Progenitor cell of endocrine pancreas (in vitro differentiated cells): ENCODE measurements at places on chromosomes 2 and 18. TPM values are rescaled to one million over a fixed set of nuclear protein-coding genes. Genes with fewer than 3 reads are reported as not detected.

ADRA2B gene
- 0.69 and 0.91 TPM in 2 replicates for total RNA-seq

KLHL30 gene
- total RNA-seq, result 0.07 and 0.13 TPM in 2 replicates

KCNJ3 gene
- total RNA-seq, result 9.6 TPM in 2 replicates

PRPF40A gene
- total RNA-seq, result 132 and 142 TPM in 2 replicates

GKN2 gene
- total RNA-seq, result not detected in 2 replicates

DNA sequence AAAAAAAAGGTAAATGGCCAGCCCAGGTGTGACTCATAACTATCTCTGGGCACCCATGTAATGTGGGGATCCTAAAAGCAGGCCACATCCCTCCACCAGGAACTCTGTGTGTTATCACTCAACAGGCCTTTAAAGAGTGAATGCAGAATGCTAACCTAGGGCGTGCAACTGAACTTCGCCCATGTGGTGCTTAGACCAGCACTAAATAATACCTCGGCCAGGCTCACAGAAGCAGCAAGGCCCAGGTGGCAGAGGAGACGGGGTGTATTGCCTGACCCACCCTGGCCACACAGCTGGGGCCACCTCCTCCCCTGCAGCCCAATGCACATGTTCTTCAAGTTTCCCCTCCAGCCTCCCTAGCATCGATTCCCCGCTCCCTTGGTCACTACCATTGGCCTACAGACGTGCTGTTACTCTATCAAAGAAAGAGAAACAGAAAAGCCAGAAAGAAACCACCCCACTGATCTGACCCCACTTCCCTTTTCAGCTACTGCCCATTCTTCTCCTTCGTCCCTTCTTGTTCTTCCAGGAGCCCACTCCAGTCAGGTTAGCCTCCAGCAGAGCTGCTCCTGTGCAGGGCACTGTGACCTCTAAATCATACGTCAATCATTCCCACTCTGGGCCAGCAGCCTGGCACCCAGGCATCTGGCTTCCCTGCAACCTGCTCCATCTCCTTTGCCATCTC, 22.0 kb downstream of the FAM178B start:
- H3K27ac ChIP-seq, result no peak overlapping the region
- H3K4me1 ChIP-seq, result no peaks in the 10 kb centered on the region
- no peak overlapping the region for H3K4me3 ChIP-seq
- no peaks in the 10 kb centered on the region for H3K36me3 ChIP-seq
- peaks cover 7% of the 10 kb centered on the region for H3K27me3 ChIP-seq
- DNase-seq, result no peak

GRCh38 chr2:167380555-167380954, 492.3 kb downstream of the XIRP2 start:
- no peak overlapping the region for H3K27ac ChIP-seq
- no peaks in the 10 kb centered on the region for H3K27me3 ChIP-seq
- peaks cover 15% of the 10 kb centered on the region for H3K4me1 ChIP-seq
- H3K4me3 ChIP-seq, result no peak overlapping the region

DNA sequence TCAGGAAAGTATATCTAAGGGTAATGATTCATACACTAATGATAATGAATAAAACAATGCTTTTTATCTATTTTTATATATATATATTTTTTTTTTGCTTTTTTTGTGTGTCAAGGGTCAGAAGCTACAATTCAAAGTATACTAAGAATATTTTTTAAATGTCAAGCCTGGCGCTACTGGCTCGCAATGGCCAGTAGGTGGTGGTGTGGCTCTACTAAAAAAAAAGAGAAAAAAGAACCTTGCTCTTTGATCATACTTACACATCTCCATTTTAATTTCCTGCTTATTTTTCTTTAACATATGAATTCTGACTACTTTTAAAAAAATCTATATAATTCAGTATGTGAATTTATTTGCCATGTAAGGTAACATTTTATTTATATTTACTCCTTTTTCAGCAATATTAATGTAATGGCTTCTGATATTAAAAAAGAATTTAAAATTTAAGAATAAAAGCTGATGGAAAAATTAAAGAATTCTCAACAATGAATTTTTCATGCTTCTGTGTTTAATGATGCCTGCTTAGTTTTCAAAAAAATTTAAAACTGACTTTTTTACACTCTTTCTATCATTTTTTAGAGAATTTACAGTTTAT, 232.9 kb downstream of the GULP1 start:
- no peaks in the 10 kb centered on the region for H3K27me3 ChIP-seq
- no peak overlapping the region for H3K27ac ChIP-seq
- peaks cover 4% of the 10 kb centered on the region for H3K4me1 ChIP-seq
- no peak for DNase-seq

GRCh38 chr18:28729321-28729720, 552.4 kb upstream of the CDH2 start:
- H3K27me3 ChIP-seq, result no peaks in the 10 kb centered on the region
- no peak overlapping the region for H3K27ac ChIP-seq
- H3K4me1 ChIP-seq, result no peaks in the 10 kb centered on the region
- H3K36me3 ChIP-seq, result no peaks in the 10 kb centered on the region
- no peak for DNase-seq

DNA sequence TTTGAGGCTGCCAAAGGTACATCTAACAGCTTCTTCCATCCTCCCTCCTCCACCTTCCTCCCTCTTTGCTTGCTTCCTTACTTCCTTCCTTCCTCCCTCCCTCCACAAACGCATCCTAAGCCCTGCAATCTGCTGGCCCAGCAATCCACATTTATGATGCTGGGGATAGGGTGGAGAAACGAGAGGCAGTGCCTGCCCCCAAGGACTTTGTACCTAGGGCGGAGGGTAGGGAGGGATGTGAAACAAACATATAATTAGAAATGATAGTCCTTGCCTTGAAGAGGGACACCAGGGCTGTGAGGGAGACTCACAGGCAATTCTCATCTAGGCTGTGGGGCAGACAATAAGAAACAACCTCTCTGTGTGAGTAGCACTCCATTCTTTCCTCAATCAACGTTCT, 188.3 kb downstream of the ANKRD30B start:
- H3K27me3 ChIP-seq, result no peaks in the 10 kb centered on the region
- H3K4me3 ChIP-seq, result no peak overlapping the region
- peaks cover 1% of the 10 kb centered on the region for H3K36me3 ChIP-seq
- DNase-seq, result no peak
- no peaks in the 10 kb centered on the region for H3K4me1 ChIP-seq

DNA sequence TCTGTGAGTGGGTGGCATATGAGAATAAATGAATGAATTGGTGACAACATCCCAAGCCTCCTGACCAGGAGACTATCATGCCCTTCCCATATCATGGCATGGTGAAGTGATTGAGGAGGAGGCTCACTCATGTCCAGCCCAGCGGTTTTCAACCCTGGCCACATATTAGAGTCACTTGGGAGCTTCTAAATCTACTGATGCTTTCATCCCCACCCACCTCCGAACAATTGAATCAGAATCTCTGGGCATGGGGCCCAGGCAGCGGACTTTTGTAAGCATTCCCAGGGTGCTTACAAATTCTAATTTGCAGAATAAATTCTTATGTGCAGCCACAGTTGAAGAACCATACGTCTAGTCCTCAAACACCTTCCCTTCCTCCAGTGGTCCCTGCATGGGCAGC, 81.7 kb upstream of the SEC11C start:
- no peak overlapping the region for H3K4me3 ChIP-seq
- H3K36me3 ChIP-seq, result no peaks in the 10 kb centered on the region
- DNase-seq, result no peak
- peaks cover 12% of the 10 kb centered on the region for H3K27me3 ChIP-seq
- peaks cover 14% of the 10 kb centered on the region for H3K4me1 ChIP-seq

- H3K4me1 ChIP-seq, result no peaks in the 10 kb centered on the region
- DNase-seq, result no peak
- H3K4me3 ChIP-seq, result no peak overlapping the region
- no peak overlapping the region for H3K27ac ChIP-seq
These were observed 6.9 kb upstream of the LIMS2 start for GRCh38 chr2:127681976-127682857.

- no peak for DNase-seq
- peaks cover 7% of the 10 kb centered on the region for H3K4me1 ChIP-seq
- H3K27ac ChIP-seq, result no peak overlapping the region
- H3K4me3 ChIP-seq, result no peak overlapping the region
- H3K27me3 ChIP-seq, result no peaks in the 10 kb centered on the region
These were observed 181.4 kb downstream of the DYM start for GRCh38 chr18:49279041-49279440.

GRCh38 chr2:110905217-110905616, 172.8 kb downstream of the ACOXL start:
- H3K36me3 ChIP-seq, result no peaks in the 10 kb centered on the region
- no peaks in the 10 kb centered on the region for H3K27me3 ChIP-seq
- no peak overlapping the region for H3K4me3 ChIP-seq
- DNase-seq, result no peak

DNA sequence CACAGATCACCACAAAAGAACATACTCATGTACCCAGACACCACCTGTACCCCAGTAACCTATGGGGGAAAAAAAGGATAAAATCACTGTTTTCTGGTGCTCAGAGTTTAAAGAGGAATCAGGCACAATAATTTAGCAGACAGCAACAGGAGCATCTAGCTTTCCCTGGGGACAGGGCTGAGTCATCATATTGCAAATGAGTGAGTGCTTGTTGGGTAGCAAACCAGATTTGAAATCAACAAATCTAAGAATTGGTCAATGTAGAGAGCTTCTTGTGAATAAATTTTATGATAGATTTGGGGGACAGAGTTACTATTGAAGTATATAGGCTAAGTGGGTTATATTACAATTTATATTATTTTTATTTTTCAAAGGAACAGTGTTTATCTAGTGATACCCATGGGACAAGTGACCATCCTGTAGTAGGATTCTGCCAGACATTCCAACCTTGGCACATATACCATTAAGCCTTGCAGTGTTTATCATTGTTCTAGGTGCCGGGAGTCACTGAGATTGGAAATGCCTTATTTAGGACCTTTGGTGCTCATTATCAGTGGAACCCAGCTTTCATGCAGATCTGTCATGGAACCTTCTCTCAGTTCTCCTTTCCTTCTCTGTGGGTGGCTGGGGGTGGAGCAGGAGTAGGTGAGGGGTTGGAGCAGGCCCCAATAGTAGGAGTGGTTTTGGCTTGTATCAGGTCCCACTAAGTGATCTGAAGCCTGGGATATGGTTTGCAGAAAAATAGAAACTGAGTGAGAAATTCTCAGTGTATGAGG, 117.2 kb downstream of the CERS6 start:
- H3K27me3 ChIP-seq, result no peaks in the 10 kb centered on the region
- peaks cover 5% of the 10 kb centered on the region for H3K4me1 ChIP-seq
- H3K27ac ChIP-seq, result no peak overlapping the region
- DNase-seq, result no peak
- H3K4me3 ChIP-seq, result no peak overlapping the region
- H3K36me3 ChIP-seq, result no peaks in the 10 kb centered on the region

- no peak overlapping the region for H3K27ac ChIP-seq
- H3K4me3 ChIP-seq, result no peak overlapping the region
- H3K36me3 ChIP-seq, result peaks cover 1% of the 10 kb centered on the region
- no peaks in the 10 kb centered on the region for H3K27me3 ChIP-seq
- H3K4me1 ChIP-seq, result peaks cover 1% of the 10 kb centered on the region
- DNase-seq, result no peak
These were observed 30.4 kb upstream of the FN1 start for GRCh38 chr2:215466097-215466909.

- H3K27me3 ChIP-seq, result peaks cover 15% of the 10 kb centered on the region
- H3K27ac ChIP-seq, result no peak overlapping the region
- no peaks in the 10 kb centered on the region for H3K4me1 ChIP-seq
- H3K4me3 ChIP-seq, result no peak overlapping the region
These were observed 4.4 kb downstream of the FBXO41 start for GRCh38 chr2:73279852-73280251.

DNA sequence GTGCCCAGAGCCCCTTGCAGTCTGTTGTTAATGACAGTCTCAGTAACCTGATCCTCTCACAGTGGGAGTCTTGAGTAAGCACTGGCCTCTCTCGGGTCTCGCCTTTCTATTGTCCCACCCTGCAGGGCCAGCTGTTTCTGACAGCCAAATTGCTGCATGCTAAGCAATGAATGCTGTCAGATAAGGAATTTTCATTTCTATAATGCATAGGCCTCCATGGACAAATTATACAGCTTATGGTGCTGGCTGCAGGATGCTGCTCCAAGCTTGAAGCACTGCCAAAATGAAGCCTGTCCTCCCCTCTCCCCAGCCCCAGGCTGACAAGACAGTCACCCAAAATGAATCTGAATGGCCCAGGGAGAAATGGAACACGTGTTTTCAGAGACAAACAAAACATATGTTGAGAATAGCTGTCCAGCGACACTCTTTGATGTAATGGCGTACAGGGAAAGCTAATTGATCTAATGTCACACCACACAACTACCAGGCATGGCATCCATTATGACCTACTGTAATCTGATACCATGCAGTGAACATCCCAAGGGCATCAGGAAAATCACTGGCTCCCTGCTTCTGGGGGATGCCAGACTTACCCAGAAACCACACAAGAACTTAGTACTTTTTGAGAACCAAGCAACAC, 36.8 kb downstream of the ACVR1 start:
- peak; percentile 20 for DNase-seq
- peak overlapping the region; percentile 94 for H3K27ac ChIP-seq
- H3K36me3 ChIP-seq, result no peaks in the 10 kb centered on the region
- H3K27me3 ChIP-seq, result no peaks in the 10 kb centered on the region
- H3K4me1 ChIP-seq, result peaks cover 62% of the 10 kb centered on the region
- peak overlapping the region; percentile 56 for H3K4me3 ChIP-seq

DNA sequence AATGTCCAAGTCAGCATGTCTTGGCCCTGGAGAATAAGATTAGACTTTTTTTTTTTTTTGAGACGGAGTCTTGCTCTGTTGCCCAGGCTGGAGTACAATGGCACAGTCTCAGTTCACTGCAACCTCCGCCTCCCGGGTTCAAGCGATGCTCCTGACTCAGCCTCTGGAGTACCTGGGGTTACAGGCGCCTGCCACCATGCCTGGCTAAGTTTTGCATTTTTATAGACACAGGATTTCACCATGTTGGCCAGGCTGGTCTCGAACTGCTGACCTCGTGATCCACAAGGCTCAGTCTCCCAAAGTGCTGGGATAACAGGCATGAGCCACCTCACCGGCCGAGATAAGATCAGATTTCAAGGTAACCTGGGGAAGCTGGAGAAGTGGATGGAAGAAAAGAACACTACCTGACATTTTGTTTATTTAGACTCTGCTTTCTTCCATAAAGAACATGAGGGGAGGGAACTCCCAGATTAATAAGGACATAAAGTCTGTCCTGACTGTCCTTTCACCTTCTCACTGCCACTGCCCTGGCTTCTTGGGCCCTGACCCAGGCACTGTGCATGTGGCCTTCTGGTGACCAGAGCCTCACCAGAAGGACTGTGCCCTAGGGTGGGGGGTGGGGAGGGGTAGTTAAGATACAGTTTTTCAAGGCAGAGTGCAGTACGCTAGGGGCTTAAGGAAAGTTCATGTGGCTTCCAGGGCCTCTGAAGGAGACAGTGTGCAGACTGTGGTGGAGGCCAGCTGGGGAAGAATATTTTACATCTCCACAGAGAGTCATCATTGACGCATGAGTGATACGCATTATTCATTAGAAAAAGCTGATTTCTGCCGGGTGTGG, 4.8 kb upstream of the IMPA2 start:
- H3K4me1 ChIP-seq, result peaks cover 12% of the 10 kb centered on the region
- H3K27me3 ChIP-seq, result no peaks in the 10 kb centered on the region
- no peak overlapping the region for H3K27ac ChIP-seq
- DNase-seq, result no peak
- no peak overlapping the region for H3K4me3 ChIP-seq

DNA sequence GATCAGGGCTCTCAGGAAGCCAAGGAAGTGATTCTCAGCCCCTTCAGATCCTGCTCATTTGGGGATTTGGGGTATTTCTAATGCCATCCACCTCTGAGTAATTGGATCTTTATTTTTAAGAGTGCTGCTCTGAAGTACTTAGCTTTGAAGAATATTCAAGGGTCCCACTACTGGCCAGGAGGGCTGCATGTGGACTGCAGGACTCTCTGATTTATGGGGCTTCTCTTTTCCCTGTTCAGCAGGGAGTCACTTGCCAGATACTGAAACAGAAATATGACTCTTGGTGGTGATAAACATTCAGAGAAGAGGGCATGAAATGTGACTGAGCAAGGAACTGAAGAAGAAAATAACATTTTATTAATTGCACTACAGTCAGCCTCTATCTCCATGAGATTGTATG, 138.5 kb downstream of the MTX2 start:
- no peaks in the 10 kb centered on the region for H3K27me3 ChIP-seq
- H3K4me1 ChIP-seq, result peaks cover 2% of the 10 kb centered on the region
- DNase-seq, result no peak
- H3K27ac ChIP-seq, result no peak overlapping the region
